ENCODE measurements at places on chromosomes 3 and 15.

- no peak for DNase-seq
Observed at GRCh38 chr15:41936649-41937567, 35.4 kb downstream of the EHD4 start.

DNA sequence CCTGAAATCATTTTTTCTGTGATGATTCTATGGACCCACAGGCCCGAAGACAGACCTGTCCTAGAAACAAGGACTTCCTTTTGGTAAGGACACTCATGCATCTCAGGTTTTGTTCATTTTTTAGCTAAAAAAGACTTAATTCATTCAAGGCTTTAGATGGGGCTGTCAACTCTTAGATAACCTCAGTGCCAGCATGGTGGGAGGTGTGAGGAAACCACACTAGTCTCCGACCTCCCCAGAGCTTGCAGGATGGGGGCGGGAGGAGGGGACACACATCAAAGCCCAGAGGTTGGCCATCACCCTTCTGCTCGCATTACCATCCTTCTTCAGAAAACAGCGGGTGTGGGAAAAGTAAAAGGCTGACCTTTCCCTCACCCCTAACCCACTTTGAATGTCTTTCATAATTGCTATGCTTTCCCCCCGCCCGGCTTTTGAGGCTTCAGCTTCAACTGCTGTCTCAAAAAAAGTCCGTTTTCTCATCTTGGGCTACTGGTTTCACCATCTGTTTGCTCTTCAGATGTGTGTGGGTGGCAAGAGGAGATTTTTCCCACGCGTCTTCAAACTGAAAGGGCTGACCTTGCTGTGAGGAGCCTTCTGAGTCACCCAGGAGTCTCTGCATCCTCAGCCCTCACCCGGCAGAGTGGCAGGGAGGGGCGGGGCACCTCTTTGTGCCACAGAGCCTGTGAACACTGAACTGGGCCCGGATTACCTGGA, 27.6 kb upstream of the CXCR6 start:
- DNase-seq: no peak

DNA sequence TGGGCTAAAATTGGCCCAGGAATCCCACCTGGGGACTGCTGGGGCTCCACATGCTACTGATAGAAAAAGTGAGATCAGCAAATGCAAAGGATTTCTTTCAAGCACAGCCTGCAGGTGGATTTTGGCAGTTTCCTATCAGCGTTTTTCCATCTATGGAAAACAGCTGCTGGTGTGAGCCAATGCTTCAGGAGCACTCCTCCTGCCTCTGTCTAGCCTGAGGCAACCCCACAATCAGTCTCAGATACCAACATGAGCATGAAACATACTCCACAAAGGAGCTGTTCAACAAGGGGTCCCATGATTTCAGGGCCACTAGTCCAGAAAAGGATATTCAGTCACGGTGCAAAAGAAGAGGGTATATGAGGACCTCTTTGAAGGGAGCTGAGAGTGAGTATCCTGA, 311.5 kb upstream of the THBS1 start:
- no peak for DNase-seq

- DNase-seq: no peak
Observed at GRCh38 chr3:121111914-121112612, 204.1 kb downstream of the STXBP5L start.

DNA sequence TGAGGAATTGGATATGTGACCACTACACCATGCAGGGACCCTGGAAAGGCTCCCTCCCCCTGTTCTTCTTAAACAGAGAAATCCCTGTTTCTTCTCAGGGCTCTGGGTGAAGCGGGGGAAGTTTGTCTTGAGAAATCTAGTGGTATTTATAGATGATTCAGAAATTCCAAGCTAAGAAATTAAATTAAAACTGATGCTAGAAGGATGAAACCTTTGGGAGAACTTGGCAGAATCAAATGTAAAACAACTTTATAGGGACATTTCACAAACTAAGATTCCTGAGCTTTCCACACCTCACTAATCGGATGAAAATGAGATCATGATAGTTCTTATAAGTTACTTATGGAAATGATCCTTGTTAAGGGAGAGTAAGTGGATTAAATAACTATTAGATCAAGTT, 54.2 kb downstream of the FBXL2 start:
- no peak for DNase-seq

DNA sequence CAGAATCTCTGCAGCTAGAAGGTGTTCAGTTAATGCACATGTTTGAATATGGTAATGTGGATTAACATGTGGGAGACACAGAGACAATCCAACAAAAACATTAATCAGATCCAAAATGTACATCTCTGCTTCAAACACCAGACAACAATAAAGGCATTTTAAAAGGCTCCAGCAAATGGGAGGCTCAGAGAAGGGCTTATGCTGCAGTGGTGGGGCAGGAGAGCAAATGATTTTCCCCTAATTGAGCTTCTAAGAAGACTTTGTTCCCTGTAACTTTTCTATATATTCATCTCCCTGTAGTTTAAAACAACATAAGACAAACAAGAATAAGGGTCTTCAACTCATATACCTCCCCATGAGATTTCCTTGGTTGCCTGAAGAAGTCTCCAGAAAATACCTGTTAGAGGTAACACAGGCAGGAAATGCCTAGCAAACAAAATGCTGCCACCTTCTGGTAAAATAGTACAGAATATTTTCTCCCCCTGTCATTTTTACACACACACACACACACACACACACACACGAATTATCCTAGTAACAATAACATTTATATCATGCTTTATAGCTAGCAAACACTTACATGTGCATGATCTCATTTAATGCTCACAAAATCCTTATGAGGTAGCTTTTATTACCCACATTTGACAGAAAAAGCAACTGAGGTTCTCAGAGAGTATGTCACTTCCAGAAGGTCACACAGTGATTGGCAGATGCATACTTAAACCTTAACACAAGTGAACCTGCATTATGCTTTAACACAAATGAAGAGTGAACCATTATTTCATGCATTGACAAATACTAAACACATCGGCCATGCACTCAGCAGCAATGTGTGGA, 123.4 kb upstream of the MB21D2 start:
- peak; percentile 22 for DNase-seq

DNA sequence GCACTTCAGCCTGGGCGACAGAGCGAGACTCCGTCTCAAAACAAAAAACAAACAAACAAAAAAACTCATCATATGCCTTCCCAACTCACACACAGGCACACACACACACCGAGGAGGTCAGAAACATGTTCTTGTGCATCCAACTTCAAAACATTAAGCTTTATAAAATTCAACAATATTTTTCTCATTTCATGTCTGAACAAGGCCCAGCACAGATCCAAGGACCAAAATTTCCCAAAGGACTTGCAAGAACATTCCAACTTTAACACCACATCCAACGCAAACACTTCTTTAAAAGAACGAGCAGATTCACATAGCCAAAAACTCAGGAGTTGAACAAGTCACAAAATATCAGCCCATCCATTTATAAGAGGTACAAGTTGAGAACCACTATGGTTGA, 148.4 kb downstream of the MAGI1 start:
- no peak for DNase-seq

GRCh38 chr3:52527039-52527731, 6.5 kb downstream of the NT5DC2 start:
- DNase-seq: no peak

GRCh38 chr3:162774613-162775100, 1278.0 kb downstream of the OTOL1 start:
- DNase-seq: no peak

- DNase-seq: no peak
Observed at GRCh38 chr15:78069052-78069414, 8.5 kb downstream of the TBC1D2B start.

DNA sequence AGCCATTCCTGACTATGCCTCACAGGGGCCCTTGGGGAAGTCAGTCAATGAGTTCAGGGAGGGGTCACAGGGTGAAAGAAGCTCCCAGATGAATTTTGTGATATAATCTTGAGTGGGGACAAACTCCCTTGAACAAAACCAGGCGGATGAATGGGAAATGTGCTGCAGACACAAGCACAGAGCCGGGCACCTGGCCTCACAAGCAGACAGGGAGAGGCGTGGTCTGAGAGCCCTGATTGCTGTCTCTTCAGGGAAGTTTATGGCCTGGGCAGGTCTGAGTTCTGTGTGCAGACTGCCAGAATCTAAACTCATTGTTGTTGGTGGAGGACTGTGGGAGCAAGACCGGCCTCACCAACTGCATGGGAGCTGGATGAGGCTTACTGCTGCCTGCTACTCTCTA, 591.8 kb downstream of the EPHA3 start:
- no peak for DNase-seq

DNA sequence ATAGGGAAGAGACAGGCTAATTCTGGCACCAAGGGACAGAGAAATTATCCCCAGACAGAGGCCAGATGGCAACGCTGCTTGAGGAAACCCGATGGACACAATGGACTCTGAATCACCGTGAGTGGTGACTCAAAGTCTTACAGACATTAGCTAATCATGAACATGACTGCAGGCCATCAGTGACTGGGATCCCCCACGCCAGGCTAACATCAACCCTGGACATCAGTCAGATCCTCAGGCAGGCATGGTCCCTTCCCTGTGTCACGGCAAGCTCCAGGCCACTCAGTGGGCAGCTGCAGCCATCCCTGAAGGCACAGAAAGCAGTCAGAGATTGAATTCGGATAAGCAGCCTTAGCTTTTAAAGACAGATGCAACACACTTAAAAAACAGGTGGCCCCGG, 23.8 kb upstream of the OXTR start:
- DNase-seq: no peak

- no peak for DNase-seq
Observed at GRCh38 chr3:4284865-4285264, 18.3 kb upstream of the SETMAR start.

GRCh38 chr3:58168498-58168897, 42.3 kb downstream of the DNASE1L3 start:
- DNase-seq: no peak

DNA sequence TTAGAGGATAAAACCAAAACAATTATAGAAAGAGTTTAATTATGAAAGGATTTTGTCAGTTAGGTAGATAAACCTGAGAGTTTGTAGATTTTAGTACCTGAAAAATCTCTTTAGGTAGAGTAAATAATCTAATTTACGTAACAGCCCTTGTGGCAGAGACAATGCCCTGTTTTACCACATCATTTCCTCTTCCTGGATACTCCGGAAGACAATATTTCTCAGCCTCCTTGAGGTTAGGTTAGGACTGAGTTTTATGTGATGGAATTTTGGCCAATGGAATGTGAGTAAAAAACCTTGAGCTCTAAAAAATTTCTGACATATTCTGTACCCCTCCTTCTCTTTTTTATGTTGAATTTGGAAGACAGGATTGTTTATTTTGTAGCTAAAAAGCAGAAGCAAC, 50.7 kb upstream of the TPRG1 start:
- DNase-seq: no peak

DNA sequence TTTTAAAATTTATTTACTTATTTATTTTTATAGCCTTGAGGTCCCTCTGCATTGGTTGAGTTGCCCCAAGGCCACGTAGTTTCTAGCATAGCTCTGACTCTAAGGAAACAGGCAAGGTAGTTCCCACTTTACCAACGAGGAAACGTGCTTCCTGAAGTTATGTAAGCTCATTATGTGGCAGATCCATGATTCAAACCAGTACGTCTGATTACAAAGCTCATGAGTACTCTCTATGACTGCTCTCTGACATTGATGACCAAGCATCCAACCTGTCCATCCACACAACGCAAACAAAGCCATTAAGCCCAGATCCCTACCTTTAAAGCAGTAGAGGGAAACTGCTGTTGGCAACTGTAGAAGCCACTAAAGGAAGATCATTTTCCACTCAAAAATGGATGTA, 25.6 kb downstream of the WWTR1 start:
- DNase-seq: no peak

GRCh38 chr3:127257351-127257750, 30.5 kb downstream of the PRR20G start:
- no peak for DNase-seq

DNA sequence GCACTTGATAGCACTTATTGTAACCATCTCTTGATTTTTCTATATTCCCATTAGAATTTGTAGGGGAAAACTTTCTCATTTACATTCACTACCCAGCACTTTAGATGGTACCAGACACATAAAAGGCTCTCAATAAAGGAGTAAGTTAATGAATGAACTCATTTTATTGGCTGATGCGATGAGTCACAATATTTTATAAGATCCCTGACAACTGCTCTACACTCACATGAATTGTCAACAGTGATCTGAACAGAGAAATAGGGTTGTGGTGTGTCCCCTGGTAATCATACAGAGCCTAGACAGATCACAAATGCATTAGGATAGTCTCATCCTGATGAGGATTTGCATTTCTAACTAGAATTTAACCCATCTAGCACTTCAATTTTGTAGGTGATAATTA, 567.6 kb upstream of the ARPP21 start:
- DNase-seq: no peak

DNA sequence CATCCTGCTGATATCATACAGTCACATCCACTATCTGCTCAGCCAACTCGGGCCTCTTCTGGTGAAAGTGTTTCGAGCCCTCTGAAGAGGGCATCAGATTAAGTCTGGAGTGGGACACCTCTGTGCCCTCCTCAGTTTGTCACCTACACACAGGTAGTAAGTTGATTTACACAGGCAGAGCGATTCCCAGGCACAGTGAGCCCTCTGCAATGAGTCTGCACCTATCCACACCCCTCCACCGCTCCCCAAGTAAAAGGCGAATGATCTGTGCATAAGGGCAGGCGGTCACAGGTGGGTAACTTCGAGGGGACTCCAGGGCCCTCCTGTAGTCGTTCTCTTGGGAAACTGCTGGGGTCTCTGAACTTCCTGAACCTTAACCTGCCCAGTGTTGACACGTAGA, 152.0 kb downstream of the ATP10A start:
- no peak for DNase-seq

DNA sequence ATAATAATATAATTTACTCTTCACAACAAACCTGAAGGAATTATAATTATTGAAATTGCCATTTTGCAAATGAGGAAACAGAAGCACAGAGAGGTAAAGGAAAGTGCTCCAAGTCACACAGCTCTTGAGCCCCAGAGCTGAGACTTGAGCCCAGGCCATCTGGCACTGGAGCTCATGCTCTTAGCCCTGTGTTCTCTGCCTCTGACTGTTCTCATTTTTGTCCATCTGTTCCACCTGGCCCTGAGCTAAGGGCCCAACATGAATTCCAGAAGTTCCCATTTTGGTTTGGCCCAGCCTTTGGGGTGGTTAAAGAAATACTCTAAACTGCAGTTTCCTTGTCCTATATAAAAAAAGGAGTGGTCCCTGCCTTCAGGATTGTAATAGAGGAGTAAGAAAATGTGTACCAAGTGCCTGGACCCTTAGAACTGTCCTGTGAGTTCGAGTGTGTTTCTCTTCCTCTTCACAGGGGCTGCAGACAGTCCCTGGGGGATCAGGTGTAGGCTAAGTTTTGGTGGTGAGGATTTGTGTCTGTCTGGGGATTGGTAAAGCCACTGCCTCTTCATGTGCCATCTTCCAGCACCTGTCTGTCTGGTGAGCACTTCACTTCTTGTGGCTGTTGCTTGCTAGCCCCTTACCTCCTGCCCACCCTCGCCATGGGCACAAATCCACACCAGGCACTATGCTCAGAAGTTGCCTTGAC, 91.8 kb downstream of the DNAJB8 start:
- no peak for DNase-seq
